ENCODE measurements at places on chromosomes 6 and 20. TPM values are rescaled to one million over a fixed set of nuclear protein-coding genes. Genes with fewer than 3 reads are reported as not detected.

DNA sequence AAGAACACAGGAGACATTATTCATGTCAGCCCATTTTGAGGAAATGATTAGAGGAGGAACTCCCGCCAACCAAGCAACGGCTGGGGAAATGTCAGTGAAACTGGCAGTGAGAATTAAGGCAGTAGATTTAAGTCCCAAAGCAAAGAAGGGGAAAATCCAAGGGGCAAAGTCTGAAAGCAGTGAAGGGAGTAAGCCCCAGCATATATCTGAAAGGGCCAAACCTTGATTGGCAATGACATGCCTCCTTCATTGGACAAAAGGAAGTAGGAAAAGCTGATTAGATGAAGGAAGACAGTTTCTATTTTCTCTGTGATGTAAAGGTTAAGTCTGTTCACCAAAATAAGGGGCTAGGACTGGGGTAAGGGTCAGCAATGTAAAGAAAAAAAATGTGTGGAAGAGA is 190.3 kb downstream of the RNF144B start:
- DNase-seq, result no peak

DNA sequence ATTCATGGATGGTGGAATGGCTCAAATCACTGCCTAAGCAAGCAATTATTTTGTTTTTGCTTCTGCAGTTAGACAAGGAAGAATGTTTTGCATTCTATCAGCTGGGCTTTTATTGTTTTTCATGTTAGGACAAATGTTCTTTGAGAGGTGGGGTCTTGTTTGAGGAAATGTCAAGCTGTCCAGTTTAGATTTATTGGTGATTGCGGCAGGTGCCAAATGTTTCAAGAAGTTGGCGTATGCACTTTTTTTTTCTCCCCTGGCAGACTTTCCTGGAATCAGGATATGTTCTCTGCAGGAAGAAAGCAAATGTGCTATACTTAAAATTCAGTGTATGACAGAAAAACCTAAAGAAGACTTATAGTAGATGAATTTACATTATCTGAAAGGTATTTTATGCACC is 81.0 kb upstream of the JAG1 start:
- DNase-seq, result no peak

DNA sequence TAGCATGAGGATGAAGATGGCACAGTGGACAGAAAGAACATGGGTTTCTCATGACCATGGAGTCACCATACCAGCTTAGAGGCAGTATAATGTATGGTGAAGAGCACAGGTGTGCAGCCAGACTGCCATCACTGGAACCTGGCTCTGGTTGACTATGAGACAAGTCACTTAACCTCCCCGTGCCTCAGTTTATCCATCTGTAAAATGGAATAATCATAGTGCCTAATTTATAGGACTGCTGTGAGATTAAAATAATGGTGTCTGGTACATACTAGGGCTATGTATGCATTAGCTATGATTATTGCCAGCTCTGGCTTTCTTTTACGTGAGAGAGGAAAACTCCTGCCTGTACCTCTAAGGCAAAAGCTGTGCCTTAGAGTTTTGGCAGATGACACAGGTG is 19.4 kb downstream of the SLC35B3 start:
- no peak for DNase-seq

DNA sequence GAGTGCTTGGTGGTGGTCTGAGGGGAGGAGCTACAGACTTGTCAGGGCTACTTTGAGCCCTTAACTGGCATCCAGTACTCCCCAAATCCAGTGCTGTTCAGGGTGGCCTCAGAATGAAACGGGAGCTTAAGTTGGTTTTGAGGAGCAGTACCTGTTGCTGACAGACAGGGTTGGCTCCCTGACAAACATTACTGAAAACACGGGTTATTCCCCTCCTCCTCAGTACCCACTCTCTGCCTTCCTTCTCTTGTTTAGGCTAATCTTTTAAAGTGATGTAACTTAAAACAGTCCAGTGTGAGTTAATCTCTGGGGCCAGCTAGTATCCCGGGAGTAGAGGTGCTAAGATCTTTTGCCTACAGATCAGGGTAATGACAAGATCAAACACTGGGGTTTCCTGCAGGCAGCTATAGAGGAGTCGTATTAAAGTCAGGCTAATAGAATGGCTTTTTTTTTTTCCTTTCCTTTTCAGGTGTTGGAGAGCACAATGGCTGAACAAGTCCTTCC is 3.7 kb downstream of the TNFAIP3 start:
- DNase-seq, result no peak

DNA sequence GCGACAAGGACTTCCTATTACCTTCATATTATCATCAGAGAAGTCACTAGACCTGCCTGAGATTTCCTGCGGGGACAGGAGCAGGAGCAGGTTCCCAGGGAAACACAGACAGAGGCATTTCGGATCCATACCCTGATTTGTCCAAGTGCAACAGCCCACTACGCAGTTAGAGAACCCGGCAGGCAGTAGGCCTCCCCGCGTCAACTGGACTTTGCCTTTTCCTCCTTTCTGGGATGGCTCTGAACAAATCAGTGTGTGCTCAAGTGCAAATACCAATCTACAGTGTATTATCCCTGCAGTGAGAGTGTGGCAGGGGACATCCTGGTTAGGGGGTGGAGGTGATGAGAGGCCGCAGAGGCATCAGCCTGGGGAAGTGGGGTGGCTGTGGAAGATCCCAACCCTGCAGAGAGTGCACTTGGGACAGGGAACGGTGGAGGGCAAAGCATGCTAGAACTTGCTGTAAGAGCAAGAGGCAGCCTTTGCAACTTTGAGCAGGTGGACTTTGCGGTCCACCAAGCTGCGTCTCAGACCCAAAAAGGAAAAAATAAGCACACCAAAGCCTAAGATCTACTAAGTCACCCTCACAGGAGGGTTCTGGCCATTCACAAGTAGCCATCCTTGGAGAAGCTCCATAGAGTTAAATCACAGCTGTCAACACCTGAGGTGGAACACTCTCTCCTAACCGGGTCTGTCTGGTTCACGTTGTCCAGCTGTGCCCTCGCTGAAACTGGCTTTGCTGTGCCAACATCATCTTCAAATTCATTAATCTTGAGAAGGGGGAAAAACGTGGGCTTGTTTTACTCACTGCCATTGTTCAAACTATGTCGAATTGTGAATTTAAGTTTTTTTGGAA is 159.1 kb downstream of the ZDHHC14 start:
- peak; percentile 57 for DNase-seq

GRCh38 chr6:170017603-170018320 is 266.3 kb downstream of the ERMARD start:
- DNase-seq, result no peak

GRCh38 chr20:11544029-11544678 is 373.5 kb upstream of the BTBD3 start:
- DNase-seq, result peak; percentile 11

DNA sequence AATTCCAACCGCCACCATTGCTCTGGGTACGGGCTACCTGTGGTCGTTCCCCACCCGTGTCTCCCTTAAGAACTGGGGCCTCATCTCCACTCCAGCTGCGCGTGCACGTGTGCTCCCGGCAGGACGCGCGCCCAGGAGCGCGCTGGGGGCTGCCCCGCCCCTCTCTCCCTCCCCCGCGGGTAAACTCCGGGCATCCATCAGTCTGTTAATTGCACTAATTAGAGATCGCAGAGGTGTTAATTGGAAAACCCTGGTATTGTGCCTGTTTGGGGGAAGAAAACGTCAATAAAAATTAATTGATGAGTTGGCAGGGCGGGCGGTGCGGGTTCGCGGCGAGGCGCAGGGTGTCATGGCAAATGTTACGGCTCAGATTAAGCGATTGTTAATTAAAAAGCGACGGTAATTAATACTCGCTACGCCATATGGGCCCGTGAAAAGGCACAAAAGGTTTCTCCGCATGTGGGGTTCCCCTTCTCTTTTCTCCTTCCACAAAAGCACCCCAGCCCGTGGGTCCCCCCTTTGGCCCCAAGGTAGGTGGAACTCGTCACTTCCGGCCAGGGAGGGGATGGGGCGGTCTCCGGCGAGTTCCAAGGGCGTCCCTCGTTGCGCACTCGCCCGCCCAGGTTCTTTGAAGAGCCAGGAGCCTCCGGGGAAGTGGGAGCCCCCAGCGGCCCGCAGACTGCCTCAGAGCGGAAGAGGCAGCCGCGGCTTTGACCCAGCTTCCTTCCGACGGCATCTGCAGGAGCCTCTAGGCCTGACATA is 14.4 kb downstream of the FOXP4 start:
- DNase-seq, result peak; percentile 73

RPRD1B gene
- total RNA-seq, result 30.8 TPM

PKIB gene
- total RNA-seq, result 140 TPM

PROCR gene
- 7.8 TPM for total RNA-seq

CALHM4 gene
- total RNA-seq, result not detected

PSORS1C2 gene
- total RNA-seq, result not detected
